ENCODE measurements at places on chromosomes 12 and 14. TPM values are rescaled to one million over a fixed set of nuclear protein-coding genes. Genes with fewer than 3 reads are reported as not detected.

Gene CCDC175
- total RNA-seq = 1.1 TPM

GRCh38 chr12:122312926-122313325, 46.6 kb upstream of the VPS33A start:
- no peak for DNase-seq

GRCh38 chr12:92740411-92740810, 37.6 kb downstream of the PLEKHG7 start:
- DNase-seq = no peak

- DNase-seq = no peak
These were observed 64.5 kb downstream of the SEC23A start for GRCh38 chr14:39038542-39038941.

Gene CLEC6A
- not detected for total RNA-seq

- DNase-seq = peak; percentile 86
These were observed 76.4 kb downstream of the SUSD6 start for GRCh38 chr14:69687606-69688298.

- no peak for DNase-seq
These were observed 29.2 kb upstream of the C14orf180 start for GRCh38 chr14:104550340-104550860.

- no peak for DNase-seq
These were observed 10.3 kb upstream of the LRRC23 start for GRCh38 chr12:6894321-6894720.
